ENCODE measurements at places on chromosomes 13 and 19.
A peak's percentile ranks its signal among the peaks of the same experiment; 100 is the strongest.

GRCh38 chr19:58395220-58395978 is at the start of gene RNF225:
RNF225 (plus strand) TSS chr19:58395656; CDS start chr19:58396090, 434 bp downstream.
- DNase-seq = no peak

GRCh38 chr13:113187263-113187669 is 21.2 kb downstream of the PCID2 start:
- DNase-seq = peak; percentile 95

GRCh38 chr19:12543855-12544254 is 7.4 kb downstream of the ZNF564 start:
- no peak for DNase-seq

- no peak for DNase-seq
Observed at GRCh38 chr13:113941571-113942191, 32.2 kb downstream of the C13orf46 start.

DNA sequence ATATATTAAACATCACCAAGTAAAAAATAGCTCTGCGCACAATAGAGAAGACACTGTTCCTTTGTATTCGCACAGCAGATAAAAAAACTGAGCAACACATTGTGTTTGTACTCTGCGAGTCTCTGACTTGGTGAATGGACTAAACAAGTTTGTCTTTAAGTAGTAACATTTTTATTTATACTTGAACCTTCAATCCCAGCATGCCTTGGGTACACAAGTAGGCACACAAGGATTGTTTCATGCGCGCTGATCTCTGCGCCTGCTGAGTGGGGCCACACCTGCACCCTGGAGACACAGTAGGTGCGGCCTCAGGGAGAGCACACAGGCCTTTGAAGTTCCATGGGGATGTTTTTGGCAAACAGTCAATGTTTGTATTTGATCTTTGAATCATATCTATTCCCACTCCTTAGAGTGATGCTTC is 318.9 kb downstream of the MYO16 start:
- DNase-seq = no peak

- DNase-seq = peak; percentile 25
Observed at GRCh38 chr19:17468302-17469091, 1.8 kb upstream of the SLC27A1 start.

GRCh38 chr13:41905600-41906254 is 55.2 kb downstream of the VWA8 start:
- DNase-seq = peak; percentile 31

GRCh38 chr19:14058182-14059092 is 3.4 kb downstream of the PALM3 start:
- no peak for DNase-seq

DNA sequence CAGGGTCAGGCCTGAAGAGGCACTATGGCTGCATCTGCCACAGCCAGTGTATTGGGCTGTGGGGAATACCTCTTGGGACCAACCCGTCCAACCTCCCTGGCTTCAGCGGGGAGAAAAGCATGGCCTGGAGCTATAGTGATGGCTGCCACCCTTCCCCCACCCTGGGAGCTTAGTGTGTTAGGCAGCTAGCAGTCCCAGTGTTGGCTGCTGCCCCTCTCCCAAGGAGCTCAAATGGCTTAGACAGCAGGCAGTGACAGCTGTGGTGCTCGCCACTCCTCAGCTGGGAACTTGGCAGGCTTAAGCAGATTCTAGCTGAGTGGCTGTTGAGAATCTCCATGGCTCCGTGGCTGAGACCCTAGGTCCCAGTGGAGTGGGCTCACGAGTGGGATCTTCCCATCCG is 19.7 kb downstream of the ACOD1 start:
- DNase-seq = no peak

DNA sequence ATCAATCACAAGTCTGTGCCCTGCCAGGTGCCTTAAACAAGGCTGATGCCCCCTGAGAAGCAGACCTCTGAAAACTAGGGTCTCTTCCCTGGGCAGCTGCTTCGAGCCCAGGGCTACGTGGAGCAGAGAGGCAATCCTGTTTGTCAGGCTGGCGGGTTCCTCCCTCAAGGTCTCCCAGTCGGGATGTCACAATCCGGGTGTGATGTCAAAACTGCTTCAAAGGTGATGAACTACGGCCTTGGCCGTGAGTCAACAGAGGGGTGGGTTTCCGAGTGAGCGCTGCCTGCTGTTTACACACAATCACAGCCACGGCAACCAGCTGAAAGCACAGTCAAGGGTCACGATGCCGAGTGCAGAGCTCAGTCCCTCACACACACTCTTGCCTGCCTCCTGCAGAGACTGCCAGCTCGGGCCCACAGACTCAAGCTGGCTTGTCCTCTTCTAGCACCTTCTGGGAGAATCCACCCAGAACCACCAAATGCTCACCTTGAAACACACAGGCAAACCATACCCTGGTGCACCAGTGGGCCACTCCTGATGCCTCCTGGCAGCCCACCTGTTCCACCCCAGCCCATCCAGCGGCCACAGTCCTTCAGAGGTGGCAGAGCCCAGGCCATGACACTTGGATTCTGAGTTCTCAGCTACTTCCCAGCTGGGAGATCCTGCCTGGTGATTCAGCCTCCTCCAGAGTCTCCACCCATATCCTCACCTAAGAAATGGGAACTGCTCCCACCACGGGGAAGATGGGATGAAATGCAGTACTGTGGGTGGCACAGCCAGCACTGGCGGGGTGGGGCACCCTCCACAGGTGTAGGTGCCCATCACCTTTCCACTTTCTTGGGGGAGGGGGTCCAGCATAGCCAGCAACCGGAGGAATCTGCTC is 6.8 kb downstream of the ELL start:
- peak; percentile 45 for DNase-seq

DNA sequence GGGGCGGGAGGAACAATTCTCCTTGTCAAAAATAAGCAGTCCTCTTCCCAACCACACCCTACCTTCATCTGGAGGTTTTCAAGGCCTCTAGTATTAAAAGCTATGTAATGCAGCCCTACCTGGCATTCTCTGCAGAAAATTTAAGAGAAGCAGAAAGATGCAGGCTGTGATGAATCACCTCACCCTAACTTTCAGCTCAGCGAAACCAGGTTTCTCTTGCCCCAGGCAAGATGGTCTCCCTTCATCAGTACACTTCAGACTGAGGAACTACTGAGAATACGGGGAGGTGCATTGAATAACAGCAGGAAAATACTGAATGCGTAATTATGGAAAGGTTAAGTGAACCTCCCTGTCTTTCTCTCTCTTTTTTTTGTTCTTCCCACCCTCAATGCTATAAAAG is 437.6 kb upstream of the KLF12 start:
- DNase-seq = no peak

- no peak for DNase-seq
Observed at GRCh38 chr19:14425696-14426138, 6.6 kb upstream of the DDX39A start.

DNA sequence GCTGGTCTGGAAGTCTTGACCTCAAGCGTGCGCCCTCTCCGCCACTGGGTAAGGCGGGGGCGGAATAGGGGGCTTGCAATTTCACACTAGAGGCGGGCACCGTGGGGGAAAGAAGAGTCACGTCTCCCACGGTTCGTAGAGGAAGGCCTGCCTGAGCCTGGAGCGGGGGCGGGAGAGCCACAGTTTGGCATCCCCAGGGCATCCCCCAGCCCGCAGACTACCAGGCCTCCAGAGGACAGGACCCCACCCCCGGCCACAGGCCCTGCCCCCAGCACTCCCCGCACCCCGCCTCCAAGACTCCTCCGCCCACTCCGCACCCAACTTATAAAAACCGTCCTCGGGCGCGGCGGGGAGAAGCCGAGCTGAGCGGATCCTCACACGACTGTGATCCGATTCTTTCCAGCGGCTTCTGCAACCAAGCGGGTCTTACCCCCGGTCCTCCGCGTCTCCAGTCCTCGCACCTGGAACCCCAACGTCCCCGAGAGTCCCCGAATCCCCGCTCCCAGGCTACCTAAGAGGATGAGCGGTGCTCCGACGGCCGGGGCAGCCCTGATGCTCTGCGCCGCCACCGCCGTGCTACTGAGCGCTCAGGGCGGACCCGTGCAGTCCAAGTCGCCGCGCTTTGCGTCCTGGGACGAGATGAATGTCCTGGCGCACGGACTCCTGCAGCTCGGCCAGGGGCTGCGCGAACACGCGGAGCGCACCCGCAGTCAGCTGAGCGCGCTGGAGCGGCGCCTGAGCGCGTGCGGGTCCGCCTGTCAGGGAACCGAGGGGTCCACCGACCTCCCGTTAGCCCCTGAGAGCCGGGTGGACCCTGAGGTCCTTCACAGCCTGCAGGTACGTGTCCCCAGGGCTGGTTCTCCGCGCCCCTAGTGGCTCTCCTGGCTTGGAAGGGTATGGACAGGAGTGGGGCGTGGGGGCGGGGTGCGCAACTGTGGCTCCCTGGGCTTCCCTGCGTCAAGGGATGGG is at the start of gene ANGPTL4:
Gene ANGPTL4 (plus strand): TSS at position 353 of the 969 bp plus-strand sequence. CDS start 167 bp downstream, at position 520.
- DNase-seq = peak; percentile 70

DNA sequence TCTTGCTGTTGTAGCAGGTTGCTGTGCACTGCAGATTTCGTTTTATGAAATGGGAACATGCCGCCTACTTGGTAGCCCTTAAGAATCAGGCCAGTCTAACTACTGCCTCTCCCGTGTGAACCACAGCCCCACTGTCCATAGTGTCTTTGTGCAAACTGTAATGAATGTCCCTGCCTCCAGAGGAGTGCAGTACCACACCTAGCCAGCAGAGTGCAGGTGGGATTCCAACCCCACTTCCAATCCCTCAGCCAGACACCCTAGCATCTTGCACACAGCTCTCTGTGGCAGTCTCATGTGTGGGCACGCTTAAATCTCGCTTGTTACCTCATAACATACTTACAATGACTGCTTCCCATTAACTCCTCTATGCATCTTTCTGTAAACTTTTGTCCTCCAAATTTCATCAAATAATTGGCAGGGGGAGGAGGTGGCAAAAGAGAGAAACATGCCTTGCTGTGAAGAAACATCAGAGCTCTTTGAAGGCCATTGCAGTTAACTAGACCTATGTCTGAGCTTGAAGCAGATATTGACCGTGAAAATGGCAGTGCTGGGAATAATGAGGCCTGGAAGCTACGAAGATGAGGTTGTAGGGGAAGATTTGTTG is 47.2 kb downstream of the ZAR1L start:
- DNase-seq = no peak

GRCh38 chr19:42191855-42192254 is 25.6 kb downstream of the DEDD2 start:
- DNase-seq = peak; percentile 59

DNA sequence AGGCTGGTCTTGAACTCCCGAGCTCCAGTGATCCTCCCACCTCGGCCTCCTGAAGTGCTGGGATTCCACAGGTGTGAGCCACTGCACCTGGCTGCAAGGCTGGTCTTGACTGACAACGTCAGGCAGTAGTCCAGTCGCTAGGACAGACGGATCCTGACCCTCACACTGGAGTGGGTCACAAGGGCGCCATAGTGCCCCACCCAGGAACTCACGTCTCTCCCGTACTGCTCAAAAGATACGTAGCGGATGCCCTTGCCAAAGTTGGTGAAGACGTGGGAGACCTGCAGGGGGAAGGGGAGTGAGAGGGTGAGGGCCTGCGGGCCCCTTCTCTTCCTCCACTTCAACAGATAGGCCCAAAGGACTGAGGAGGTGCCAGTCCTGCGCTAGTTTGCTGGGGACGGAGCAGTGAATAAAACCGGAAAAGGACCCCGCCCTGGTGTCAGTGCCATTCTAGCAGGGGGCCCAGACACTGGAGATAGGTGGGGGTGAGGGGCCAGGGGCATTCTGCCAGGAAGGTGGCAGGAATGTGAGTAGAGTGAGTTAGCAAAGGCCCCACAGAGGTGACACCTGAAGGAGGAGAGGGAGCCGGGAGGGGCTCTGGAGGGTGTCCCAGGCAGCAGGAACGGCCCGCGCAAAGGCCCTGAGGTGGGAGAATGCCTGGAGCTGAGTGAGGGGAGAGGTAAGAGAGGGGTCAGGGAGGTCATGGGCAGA is 11.9 kb downstream of the MRPS12 start:
- DNase-seq = no peak

GRCh38 chr19:43578787-43579186 is 3.2 kb downstream of the PINLYP start:
- no peak for DNase-seq

- DNase-seq = no peak
Observed at GRCh38 chr13:100767192-100767591, 92.6 kb upstream of the TMTC4 start.

DNA sequence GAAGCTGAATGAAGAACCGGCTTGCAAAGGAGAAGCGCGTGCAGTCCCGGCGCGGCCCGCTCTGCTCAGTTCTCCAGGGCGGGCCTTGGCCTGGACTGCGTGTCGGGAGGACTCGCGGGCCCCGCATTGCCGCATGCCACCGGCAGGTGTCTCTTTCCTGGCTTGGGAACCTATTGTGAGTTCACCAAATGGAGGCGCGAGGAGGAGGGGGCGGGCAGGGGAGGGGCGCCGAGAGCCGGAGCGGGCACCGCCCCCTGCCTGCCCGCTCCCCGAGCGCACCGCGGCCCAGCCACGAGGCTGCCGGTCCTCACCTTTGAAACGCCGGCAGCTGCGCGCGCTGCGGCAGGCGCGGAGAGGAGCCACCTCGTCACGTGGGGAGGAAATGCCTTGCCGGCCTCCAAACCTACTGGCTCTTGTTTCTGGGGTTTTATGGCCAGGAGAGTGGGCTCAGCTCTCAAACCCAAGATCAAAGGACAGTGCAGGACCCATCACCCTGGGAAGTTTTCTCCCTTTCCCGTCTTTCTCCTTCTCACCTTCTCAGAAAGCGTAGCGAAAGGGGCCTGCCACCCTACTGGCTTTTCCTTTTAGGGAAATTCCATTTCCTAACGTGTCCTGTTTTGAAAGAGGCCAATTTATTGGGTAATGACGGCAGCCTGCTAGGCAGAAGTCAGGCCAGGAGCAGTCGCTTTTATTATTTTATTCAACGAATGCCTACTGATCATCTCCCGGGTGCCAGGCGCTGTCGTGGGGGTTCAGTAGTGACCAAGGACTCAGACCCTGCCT is 13.8 kb upstream of the UBE2L5 start:
- DNase-seq = peak; percentile 74

GRCh38 chr19:6800991-6801484 is 28.5 kb downstream of the VAV1 start:
- no peak for DNase-seq
